ENCODE measurements at places on chromosomes 13 and 19.
A peak's percentile ranks its signal among the peaks of the same experiment; 100 is the strongest.

DNA sequence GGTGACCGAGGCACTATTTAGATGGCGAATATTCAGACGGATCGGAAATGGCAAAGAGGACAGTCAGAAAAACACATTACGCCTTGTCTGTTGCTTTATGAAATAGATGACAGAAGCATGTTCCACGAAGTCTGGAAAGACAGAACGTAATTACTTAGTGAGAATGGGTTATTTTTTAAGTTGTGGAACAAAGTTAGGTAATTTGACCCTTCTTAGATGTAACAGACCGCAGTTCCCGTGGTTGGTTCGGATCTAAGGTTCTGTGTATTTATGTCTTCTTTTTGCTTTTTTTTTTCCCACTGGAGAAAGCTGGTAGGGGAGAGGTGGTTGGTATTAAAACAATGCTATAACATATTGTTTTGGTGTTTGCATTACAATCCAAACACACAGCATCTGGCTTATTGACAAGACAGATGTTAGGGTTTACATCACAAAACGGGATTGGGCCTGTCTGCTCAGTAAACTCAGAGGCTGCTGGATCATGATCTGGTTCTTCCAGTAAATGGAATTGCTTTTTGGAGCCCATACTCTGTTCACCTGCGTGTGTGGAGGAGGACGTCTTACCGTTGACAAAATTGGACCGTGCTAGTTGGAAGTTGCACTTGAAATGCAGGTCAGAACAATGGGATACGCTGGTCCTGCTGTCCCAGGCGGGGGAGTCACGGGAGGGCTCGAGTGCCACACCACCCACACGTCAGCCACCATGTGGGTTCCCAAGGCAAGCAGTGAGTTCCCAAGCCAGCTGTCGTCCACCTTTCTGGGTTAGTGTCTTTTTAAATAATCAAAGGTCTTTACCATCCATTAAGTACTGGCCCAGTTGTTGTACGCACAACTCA is 13.8 kb downstream of the ATP11A start:
- peak; percentile 22 for DNase-seq

- no peak for DNase-seq
These were observed 10.4 kb downstream of the PNPLA6 start for GRCh38 chr19:7545904-7546303.

DNA sequence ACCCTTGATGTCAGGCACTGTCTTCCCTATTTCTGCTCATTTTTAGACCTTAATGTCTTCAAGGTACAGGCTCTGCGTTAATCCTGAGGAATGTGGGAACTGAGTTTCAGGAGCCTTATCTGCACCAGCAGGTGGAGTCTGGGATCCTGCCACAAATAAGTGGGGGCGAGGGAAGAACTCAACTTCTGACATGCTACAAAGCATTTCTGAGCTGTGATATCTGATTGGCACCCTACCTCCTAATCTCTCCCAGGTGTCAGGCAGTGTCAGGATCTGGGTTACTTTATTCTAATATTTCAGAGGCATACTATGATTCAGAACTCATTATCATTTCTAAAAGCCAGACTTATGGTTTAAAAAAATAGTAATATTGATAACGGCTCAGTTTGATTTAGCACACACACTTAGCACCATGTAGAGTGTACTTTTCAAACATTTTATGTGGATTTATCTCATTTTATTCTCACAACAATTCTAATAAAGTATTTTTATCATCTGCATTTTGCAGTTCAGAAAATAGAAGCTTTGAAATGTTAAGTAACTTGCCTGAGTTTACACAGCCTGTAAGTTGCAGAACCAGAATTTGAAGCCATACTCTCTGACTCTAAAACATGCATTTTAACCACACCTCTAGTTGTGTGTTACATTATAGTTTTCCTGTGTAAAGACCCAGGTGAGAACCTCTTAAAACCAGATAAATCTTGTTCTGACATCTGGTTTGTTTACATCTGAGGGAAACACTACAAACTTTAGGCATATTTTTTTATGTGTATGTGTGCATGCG is 358.6 kb downstream of the TDRD3 start:
- DNase-seq, result no peak

GRCh38 chr19:10871711-10872545 is 575 bp downstream of the CARM1 start:
- DNase-seq, result peak; percentile 51

DNA sequence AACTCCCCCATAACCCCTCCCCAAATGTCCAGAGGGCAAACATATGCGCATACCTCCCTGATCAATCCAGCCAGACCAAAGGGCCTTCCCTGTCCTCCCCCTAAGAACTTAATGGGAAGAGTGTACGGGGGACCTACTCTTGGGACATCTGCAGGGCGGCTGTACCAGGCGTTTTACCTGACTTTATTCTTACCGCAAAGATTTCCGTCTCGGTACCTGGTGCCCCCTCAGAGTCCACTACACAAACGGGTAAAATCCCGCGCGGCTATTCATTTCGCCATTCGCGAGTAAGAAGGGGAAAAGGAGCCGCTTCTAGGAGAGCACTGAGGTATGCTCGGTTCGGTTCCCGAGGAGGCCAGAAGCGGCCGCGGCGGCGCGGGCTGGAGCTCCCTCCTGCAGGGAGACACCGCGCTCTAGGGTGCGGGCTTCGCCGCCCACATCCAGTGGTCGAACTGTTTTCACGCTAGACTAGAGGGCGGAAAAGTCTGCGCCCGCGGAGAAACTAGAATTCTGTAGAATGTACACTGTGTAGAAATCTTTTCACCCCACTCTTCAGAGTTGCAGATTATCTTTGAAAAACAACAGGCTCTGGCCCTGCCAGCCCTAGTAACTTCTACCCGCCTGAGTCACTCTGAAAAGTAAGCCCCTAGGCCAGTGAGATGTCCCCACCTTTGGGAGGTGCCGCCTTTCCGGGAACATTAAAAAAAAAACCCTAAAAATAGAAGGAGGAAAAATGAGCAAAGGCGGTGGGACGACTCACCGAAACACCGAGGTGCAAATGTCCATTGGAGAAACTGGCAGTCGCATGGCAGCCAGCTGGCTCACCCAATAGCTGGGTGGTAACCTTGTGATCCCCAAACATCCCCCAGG is 3.8 kb upstream of the TSHZ3 start:
- no peak for DNase-seq

DNA sequence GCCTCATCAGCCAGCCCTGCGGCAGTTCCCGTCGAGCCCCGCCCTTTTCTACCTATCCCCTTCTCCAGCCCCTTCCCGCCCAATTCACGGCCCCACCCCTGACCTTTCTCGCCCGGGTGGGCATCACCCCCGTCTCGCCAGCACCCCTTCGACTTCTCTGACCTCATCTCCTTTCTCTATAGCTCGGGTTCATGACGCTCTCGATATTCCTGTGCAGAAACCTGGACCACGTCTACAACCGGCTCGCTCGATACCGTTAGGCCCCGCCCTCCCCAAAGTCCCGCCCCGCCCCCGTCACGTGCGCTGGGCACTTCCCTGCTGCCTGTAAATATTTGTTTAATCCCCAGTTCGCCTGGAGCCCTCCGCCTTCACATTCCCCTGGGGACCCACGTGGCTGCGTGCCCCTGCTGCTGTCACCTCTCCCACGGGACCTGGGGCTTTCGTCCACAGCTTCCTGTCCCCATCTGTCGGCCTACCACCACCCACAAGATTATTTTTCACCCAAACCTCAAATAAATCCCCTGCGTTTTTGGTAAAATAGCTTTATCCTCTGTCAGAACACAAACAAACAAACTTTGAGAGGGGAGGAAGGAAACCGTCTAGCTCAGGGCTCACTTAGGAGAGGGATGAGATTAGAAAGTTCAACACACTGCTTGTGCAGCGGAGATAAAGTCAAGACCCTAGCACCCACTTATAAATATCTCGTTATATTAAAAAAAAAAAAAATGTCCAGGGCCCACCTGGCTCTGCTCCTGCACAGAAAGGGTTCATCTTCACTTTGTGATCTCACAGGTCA is 5.1 kb downstream of the CD37 start:
- peak; percentile 82 for DNase-seq

GRCh38 chr13:109857803-109858202 is 71.4 kb upstream of the IRS2 start:
- DNase-seq, result no peak

GRCh38 chr13:113491418-113491883 is 940 bp upstream of the DCUN1D2 start:
- DNase-seq, result no peak

GRCh38 chr13:113967206-113967720 is 6.6 kb downstream of the C13orf46 start:
- no peak for DNase-seq

DNA sequence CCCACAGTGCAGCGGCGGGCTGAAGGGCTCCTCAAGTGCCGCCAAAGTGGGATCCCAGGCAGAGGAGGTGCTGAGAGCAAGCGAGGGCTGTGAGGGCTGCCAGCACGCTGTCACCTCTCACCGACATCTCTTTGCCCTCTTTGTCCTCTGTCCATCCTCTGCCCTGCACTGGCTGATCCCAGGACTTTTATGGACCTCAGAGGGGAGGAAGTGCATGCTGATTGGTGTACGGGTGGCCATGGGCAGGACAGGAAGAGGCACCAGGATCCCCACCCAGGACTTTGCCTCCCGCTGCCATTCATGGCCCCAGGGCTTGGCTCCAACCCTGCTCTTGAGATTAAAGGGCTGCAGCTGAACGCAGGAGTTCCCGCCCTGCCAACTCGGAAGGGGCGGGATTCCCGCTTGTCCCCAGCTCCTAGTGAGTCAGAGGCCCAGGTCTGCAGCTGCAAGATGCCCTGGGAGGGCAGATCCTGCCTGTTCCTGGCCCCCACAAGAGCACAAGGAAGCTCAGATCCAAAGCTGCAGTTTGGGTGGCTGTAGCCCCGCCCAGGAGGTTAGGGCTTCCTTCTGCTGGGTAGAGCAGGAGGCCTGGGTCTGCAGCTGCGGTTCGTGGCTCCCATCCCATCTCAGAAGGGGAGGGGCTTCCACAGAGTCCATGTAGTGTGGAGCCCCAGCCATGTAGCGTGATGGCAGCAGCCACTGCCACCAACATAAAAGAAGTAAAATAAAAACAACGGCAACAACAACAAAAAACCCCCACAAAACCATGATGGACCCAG is 1716.7 kb downstream of the SLITRK1 start:
- no peak for DNase-seq
